Fibroblast of mammary gland (primary cell): ENCODE measurements at places on chromosomes 16 and 17.

DNA sequence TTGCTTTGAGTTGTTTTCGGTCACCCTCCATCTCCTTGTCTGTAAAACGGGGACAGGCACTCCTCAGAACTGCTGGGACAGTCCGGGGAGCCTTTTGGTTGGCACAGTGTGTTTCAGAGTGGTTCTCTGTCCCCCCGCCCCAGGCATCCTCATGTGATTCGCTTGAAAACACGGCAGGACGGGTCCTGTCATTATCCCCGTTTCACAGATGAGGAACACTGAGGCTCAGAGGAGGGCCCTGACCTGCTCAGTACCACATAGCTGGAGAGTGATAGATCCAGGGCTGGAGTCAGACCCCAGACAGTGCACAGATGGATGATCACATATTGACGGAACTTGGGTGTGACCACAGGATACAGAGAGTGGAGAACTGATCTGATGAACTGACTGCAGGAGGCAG, 13.5 kb upstream of the ADGRG1 start:
- DNase-seq, result no peak

GRCh38 chr17:28384281-28385036, 13.0 kb downstream of the SARM1 start:
- DNase-seq, result no peak

DNA sequence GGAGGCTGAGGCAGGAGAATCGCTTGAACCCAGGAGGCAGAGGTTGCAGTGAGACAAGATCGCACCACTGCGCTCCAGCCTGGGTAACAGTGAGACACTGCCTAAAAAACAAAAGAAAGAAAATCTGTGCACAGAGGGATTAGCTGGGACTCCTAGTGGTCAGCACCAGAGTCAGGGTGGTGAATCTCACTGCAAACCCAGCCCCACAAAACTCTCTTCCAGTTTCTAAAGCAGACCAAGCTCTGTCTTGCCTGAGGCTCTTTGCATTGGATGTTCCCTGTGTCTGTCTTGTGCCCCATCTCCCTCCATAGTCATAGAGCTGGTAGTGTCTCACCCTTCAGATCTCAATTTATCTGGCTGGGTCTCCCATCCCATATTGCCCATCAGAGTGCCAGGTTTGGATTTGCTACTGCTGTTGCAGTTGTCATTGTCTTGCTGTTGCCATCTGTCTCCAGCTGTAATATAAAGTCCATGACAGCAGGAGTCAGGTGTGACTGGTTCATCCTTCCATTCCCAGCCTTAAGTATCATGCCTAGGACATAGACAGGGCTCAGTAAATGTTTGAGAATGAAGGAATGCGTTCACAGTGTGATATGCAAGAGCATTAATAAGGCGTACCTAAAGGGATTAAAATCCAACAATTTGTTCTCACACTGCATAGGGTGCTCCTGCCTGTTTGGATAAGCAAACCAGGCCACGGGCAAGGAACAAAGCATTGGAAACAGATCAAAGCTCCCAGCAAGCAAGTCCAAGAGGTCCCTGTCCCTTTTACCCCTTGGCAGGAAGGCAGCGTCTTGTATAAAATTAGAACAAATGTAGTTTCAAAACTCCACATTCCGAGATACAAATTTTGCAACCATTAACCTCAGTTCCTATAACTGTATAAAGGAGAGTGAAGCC, 614.6 kb upstream of the CDH5 start:
- DNase-seq, result no peak

GRCh38 chr17:13995856-13996271, 73.4 kb upstream of the COX10 start:
- no peak for DNase-seq

- peak; percentile 99 for DNase-seq
Measured at GRCh38 chr16:25109643-25110042, 1.9 kb upstream of the LCMT1 start.

DNA sequence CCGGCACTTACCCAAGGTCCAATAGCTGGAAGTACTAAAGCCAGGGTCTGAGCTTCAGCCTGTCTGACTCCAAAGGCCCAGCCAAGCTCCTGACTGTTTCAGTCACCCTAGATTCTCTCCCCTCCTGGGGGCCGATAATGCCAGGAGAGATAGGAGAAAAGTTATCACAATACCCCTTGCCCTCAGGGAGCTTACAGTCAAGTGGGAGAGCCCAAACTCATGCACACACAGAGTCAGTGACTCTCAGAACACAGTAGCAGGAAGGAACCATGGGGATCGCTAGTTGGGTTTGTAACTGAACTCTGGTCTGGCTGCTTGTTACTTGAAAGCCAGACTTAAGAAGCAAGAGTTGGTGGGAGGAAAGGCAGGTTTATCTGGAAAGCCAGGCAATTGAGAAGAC, 14.9 kb downstream of the ZNF768 start:
- DNase-seq, result no peak

GRCh38 chr16:4452674-4453073, 21.8 kb downstream of the NMRAL1 start:
- no peak for DNase-seq

DNA sequence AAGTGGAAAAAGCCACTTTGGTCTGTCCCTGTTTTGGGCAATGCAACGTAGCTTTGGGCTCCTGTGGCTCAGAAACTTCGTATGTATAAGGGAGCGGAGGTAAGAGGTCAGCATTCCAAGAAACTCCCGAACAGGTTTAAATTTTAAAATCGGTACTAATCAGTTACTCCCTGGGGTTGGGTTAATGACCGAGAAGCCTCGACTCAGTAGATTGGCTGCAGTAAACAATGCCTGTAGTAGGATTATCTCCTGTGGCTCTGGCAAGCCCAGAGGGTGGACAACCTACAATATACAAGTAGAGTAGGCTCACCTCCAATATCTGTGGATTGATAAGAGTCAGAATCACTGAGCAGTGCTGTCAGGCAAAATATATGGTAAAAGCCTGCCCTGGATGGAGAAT, 1.6 kb upstream of the GNA13 start:
- no peak for DNase-seq

- no peak for DNase-seq
Measured at GRCh38 chr17:28343491-28343932, 8.0 kb downstream of the TNFAIP1 start.

GRCh38 chr17:80787881-80788280, 203.8 kb upstream of the CHMP6 start:
- no peak for DNase-seq

GRCh38 chr17:74729368-74729767, 7.7 kb upstream of the RAB37 start:
- DNase-seq, result no peak

DNA sequence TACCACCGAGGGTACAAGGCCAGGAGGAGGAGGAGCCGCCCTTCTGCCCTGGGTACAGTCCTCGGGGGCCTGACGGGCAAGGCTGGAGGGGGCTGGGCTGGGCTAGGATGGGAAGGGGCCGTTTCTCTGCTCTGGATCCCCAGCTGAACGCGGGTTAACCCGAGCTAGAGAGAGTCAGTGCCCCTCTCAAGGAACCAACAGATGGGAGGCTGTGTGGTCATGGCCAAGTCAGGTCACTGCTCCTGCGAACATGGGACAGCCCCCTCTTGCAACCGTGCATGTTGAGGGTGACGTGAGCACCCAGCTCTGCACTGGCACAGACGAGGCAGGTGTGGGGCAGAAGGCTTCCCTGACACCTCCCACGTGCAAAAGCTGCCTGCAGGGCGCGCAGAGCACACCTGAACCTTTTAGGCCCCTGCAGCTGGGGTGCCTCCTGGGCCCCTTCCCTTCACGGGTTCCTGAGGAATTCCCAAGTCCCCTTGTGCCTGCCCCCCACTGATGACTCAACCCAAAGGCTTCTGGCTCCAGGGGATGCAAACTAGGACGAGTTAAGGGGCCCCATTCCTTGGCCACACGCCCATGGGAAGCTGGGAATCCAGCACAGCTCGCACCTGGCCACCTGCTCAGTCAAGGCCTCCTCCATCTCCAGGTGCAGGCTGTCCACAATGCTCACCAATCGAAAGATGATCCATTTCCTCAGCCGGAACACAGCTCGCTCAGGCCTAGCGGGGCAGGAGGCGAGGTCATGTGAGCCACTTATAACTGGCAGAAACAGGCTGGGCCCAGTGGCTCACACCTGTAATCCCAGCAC, 6.3 kb downstream of the MYBBP1A start:
- DNase-seq, result no peak

DNA sequence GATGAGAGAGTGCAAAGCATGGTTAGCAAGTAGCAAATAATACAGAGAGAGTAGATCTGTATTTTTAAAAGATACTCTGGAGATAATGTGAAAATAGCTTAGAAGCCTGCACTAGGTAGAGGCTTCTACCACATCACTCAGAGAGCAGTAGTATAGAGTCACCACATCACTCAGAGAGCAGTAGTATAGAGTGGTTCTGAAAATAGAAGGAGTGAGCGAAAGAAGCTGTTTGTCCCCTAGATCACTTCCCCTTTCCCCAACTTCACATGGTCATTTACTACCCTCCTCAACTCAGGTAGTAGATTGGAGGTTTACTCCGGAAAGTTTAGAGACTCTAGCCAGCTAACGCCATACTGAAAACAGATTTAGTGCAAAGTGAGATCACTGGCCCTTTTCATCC, 17.1 kb downstream of the DGKE start:
- no peak for DNase-seq

GRCh38 chr17:15257258-15257788, 7.8 kb downstream of the PMP22 start:
- DNase-seq, result peak; percentile 84

DNA sequence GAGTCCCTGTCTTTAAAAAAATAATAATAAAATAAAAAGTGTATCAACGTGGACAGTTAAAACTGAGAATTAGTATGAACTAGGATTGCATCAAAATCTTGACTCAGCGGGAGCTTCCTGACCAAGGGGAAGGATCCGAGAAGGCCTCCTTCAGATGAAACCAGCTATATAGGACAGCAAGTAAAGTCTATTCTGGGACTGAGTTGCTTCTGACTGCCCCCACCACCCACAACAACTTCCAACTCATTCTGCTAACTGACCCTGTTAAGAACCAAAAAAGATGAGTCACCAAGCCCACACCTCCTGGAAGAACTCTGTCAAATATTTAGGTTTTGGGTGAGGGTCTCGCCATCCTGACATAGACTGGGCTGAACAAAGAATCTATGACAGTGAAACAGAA, 24.9 kb downstream of the MPP3 start:
- DNase-seq, result no peak

DNA sequence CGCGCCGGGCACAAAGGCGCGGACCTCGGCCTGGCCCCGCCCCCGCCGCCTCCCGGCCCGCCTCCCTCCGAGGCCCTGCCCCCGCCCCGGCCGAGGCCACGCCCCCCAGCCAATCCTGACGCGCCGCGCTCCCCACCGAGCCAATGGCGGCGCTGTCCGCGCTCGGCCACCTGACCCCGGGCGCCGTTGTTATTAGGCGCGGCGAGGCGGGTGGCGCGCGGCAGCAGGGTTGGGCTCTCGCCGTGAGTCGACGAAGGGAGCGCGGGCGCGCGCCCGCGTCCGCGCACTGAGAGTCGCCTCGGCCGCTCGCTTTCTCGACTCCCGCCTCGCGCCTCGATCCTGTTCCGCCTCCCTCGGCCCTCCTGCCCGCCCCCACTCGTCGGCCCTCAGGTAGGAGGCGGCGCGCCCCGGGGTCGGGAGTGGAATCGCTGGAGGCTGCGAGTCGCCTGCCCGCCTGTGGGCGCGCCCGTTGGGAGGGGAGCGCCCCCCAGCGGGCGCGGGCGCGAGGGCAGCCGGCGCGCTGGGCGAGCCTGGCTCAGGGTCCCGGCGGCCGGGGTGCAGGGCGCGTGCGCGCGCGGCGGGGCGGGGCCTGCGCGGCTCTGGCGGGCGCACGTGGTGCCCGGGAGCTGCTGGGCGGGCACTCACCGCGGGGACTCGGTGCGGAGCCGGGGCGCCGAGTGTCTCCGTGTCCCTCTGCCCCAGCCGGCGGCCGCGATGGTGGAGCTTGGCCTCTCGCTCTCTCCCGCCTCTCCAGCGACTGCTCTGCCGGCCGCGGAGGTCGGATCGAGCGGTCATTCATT, 405 bp upstream of the CBLN1 start:
- peak; percentile 54 for DNase-seq

GRCh38 chr17:62656446-62656845, 29.0 kb downstream of the MRC2 start:
- DNase-seq, result no peak

DNA sequence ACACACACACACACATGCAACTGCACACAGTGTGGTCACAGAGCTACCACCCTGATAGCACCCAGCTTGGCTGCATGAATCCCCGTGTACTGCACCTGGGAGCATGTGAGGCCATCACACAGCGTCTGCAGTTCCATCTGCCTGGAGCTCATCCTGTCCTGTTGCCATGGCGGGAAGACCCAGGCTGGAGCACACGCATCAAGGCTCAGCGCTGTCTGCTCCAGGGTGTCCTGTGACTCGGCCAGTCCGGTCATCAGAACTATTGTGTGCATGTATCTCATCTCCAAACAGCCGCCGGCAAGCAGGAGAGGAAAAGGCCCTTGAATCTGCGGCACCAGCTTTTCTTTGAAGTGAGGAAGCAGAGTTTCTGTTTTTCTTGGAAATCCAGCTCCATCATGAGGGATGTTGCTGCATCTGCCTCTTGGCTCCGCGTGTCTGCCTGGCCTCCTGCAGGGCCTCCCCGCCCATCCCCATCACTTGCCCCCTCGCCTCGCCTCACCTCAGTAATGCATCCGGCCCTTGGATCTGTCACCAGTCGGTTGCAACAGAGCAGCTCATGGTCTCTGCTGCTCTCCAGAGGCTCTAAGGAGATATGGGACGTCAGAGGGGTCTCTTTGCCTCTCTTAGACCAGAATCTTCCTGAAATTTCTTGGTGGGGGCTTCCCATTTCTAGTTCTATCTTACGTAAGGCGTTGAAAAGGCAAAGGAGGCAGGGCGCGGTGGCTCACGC, 23.7 kb downstream of the CACNG4 start:
- DNase-seq, result no peak

GRCh38 chr17:78224231-78225087, 7.0 kb upstream of the TMEM235 start:
- no peak for DNase-seq

DNA sequence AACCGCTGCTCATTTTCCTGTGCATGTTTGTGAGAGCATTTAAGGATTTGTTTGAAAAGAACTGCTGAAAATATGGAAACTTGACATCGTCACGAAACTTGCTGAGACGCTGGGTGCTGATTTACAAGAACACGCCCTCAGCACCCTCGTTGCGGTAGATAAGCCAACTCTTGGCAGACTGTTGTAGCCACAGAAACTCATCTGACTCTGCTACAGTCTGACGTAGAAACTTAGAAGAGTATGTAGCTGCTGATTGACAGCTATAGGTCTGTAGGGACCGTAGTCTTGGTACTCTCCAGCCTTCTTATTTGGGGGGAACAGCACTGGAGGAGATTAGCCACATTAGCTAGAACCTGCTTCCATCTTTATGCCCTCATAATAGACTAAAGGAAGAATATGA, 36.1 kb upstream of the MYH2 start:
- no peak for DNase-seq

DNA sequence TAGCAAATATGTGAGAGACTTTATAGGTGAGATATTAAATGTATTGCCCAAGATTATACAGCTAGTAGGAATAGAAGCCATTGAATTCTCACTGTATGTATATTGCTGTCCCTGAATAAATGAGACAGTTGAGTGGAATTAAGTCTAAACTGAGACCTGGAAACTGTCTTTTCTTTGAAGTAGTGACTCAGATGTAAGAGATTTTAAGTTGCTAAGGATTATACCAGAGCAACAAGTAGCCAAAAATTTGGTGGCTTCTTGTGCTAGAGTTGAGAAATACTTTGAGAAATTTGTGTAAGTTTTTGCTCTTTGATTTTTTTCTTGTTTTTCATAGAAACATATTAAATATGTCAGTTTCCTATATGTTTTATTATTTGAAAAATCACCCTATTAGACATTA, 58.7 kb downstream of the TANC2 start:
- DNase-seq, result peak; percentile 51
